ENCODE measurements at places on chromosomes 11 and 22. TPM values are rescaled to one million over a fixed set of nuclear protein-coding genes. Genes with fewer than 3 reads are reported as not detected.

- H3K36me3 ChIP-seq: peaks cover 14% of the 10 kb centered on the region
- no peaks in the 10 kb centered on the region for H3K27me3 ChIP-seq
- no peak overlapping the region for H3K4me3 ChIP-seq
- H3K27ac ChIP-seq: peak overlapping the region; percentile 43
- H3K4me1 ChIP-seq: peaks cover 81% of the 10 kb centered on the region
- no peak for DNase-seq
Observed at GRCh38 chr22:36362932-36363331, 24.8 kb downstream of the MYH9 start.

DNA sequence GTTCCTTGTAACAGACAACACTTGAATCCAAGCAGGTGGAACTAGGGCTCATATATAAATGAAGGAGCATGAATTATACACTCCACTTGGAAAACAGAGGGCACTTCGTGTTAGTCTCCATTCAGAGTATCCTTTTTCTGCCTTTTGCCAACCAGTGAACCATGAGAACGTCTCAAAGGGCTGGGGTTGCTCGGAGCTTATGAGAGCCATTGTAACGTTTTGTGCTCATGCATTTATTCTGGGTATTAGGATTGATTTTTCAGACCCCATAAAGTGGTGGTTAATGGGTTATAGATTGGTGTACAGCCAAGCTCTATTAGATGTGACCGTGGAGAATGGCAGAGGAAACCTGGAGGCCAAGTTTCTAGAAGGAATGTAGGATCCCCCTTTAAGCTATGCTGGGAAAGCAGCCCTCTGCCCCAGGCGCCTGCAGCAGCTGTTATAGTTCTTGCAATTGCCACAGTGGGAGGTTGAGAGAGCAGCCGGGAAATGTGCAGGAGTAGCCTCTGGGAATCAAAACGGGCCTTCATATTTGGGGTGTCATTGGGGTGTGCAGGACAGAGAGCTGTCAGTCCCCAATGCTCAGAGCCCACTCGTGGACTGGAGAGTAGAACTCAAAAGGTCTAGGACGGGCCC lies 54.6 kb upstream of the ASPHD2 start:
- H3K4me3 ChIP-seq: no peak overlapping the region
- H3K27me3 ChIP-seq: no peaks in the 10 kb centered on the region
- no peaks in the 10 kb centered on the region for H3K4me1 ChIP-seq
- no peaks in the 10 kb centered on the region for H3K36me3 ChIP-seq
- H3K27ac ChIP-seq: no peak overlapping the region
- no peak for DNase-seq

MS4A12 gene
- polyA plus RNA-seq: not detected

RNF121 gene
- 19.4 TPM for polyA plus RNA-seq

ADM2 gene
- 0.10 TPM for polyA plus RNA-seq

GRCh38 chr11:116371146-116371545 lies 401.6 kb downstream of the BUD13 start:
- no peak overlapping the region for H3K4me3 ChIP-seq
- H3K4me1 ChIP-seq: no peaks in the 10 kb centered on the region
- H3K36me3 ChIP-seq: no peaks in the 10 kb centered on the region
- no peak for DNase-seq
- H3K27me3 ChIP-seq: no peaks in the 10 kb centered on the region

GRCh38 chr11:119615003-119615881 lies 113.8 kb downstream of the NECTIN1 start:
- peak; percentile 48 for DNase-seq
- H3K4me3 ChIP-seq: no peak overlapping the region
- H3K4me1 ChIP-seq: no peaks in the 10 kb centered on the region

SLC22A12 gene
- polyA plus RNA-seq: not detected

ZBTB3 gene
- 3.1 TPM for polyA plus RNA-seq

DNA sequence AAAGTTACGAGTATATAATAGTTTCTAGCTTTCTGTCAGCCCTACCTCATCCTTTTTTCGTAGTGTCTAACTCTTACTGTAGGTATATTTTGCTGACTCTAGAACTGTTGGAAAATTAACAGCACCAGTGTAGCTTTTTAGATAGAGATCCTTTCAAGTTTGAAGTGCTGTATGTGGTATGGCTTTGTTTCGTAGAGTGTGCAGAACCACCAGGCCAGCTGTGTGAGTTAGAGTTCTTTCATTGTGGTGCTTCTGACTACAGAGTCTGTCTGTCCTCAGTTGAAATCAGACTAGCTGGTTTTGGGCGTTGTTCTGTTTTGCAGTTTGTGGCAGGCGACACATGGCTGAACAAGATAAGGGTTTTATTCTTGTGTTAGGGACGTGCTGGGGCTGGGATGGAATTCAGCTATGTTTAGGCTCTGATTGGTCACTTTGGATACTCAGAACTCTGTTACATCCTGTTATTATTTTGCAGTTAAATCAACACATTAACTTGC lies 3.2 kb downstream of the ARHGEF12 start:
- peak overlapping the region; percentile 49 for H3K4me3 ChIP-seq
- no peak overlapping the region for H3K27ac ChIP-seq
- no peak for DNase-seq

DNA sequence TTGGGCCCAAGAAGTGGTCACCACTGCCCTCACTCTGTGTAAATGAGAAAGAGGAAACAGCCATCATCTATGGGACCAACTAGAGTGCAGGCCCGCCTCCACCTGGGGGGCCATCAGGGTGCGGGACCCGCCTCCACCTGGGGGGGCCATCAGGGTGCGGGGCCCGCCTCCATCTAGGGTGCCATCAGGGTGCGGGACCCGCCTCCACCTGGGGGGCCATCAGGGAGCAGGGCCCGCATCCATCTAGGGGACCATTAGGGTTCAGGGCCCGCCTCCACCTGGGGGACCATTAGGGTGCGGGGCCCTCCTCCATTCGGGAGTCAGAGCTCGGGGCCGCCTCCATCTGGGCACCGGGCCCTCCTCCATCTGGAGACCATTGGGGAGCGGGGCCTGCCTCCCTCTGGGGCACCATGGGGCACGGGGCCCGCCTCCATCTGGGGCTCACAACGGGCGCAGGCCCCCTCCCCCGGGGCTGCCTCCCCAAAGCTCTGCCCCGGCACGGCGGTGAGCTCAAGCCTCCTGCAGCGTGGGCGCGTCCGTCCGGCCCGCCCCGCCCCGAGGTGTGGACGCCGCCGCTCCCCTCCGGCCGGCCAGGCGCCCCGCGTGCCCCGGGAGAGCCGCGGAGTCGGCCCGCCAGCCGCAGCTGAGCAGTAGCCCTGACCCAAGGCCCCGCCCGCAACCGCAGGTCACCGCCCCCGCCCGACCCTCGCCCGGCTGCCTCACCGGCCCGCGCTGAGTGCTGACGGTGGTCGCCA lies 512 bp downstream of the TOLLIP start:
- peaks cover 33% of the 10 kb centered on the region for H3K4me1 ChIP-seq
- no peak for DNase-seq
- H3K36me3 ChIP-seq: no peaks in the 10 kb centered on the region
- no peaks in the 10 kb centered on the region for H3K27me3 ChIP-seq
- H3K27ac ChIP-seq: peak overlapping the region; percentile 37
- peak overlapping the region; percentile 67 for H3K4me3 ChIP-seq

KDM4E gene
- polyA plus RNA-seq: not detected

SSTR3 gene
- 0.79 TPM for polyA plus RNA-seq

SC5D gene
- polyA plus RNA-seq: 26.2 TPM

GRCh38 chr11:108781946-108782345 lies 117.1 kb downstream of the DDX10 start:
- H3K27me3 ChIP-seq: no peaks in the 10 kb centered on the region
- DNase-seq: no peak
- H3K4me3 ChIP-seq: no peak overlapping the region
- no peak overlapping the region for H3K27ac ChIP-seq
- H3K4me1 ChIP-seq: no peaks in the 10 kb centered on the region

All from GM12878 (cell line).